ENCODE measurements at places on chromosomes 5 and 9.
A peak's percentile ranks its signal among the peaks of the same experiment; 100 is the strongest.

- DNase-seq: no peak
Observed at GRCh38 chr9:114027159-114027862, 50.8 kb downstream of the AMBP start.

- DNase-seq: peak; percentile 16
Observed at GRCh38 chr9:91948597-91949391, 1.2 kb downstream of the ROR2 start.

GRCh38 chr9:136031741-136032730 is 63.1 kb downstream of the NACC2 start:
- no peak for DNase-seq

DNA sequence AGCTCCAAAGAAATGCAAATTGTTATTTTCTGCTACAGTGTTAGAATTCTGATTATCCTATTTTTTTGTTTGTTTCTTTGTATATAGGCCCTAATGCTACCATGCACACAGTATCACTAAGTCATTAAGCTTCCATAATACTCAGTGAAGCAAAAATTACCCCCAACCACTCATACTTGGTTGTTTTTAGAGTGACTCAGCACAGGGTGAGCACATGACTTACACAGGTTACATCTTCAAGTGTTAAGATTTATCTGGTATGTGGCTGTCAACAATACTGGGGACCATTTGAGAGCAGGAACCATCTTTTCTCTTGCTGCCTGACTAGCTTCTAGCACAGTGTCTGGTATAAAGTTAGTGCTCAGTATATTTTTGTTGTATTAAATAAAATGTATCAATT is 255.8 kb upstream of the SLC24A2 start:
- DNase-seq: no peak

GRCh38 chr5:88825584-88826315 is 57.2 kb downstream of the MEF2C start:
- DNase-seq: no peak

DNA sequence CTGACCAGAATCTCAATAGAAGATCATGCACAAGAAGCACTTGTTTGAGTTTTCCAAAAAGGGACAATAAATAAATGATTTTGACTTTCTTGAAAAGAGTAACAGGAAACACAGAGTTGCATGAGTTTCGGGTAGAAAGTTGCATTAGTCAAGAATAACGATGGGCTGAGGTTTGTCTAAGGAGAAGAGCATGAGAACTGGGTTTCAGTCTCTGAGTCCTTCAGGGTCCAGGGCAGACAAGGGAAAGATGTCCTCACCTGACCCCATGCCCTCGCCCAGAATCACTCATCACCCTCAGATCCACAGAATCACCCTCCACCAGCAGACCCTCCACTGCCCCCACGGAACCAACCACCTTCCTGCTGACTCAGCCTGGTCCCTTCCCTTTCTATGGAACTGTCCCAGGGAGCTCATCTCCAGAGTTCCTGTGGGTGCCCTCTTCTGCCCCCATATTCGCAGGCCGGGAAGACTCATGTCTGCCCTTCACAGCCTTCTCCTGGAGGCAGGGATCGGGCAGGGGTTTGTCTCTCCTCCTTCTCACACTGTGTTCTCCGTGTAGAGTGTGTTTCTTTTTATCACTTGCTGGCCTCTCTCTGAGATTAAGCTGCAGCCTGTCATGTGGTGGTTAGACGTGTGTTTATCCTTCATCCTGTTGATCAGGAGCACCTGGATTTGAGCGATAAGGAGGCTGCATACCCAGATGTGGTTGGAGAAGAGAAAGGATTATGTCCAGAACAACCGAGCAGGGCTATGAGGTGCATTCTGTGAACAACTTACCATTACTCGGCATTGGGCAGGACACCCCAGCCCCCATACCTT is 442.6 kb downstream of the MAT2B start:
- no peak for DNase-seq

DNA sequence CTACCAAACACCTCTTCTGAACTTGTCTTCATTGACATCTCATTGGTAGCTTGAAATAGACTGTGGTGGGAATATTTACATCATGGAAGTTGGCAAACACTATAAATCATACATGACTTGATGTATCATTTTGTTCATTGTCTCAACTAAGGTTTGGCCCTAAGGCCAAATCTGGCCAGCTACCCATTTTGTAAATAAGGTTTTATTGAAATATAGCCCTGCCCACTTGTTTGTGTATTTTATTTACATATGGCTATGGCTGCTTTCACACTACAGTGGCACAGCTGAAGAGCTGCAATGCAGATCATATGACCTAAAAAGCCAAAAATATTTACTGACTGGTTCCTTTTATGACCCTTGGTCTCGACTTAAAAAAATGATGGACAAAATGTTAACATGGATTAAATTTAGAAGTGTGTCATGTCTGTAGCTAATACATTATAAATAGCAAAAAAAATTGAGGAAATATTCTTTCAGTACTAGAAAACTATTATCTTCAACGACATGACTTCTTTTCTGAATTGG is 22.1 kb downstream of the FAM240B start:
- DNase-seq: peak; percentile 11

- no peak for DNase-seq
Observed at GRCh38 chr5:90612919-90613318, 54.3 kb downstream of the ADGRV1 start.

- DNase-seq: peak; percentile 29
Observed at GRCh38 chr9:132622159-132622558, 39.8 kb downstream of the BARHL1 start.

DNA sequence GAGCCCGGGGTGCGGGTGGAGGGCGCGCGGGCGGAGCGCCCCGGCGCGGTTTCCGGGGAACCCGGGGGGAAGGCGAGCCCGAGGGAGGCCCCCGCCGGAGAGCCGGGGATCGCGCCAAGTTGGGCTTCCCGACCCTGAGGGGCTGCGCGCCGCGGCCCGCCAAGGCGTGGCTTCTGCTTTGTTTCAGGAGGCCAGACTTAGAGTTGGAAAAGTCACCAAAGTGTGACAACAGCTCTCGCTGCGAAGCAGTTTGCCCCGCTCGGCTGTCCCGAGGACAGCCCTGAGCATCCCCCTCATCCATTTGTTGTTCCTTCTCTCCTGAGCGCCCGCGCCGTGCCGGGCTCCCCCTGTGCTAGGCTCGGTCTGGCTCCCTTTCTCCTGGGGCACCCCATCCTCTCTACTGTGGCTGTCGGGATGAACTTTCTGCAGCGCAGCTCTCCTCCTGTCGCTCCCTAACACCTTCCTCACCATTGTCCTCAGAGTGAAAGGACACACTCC is 410 bp downstream of the GLIPR2 start:
- DNase-seq: peak; percentile 19

GRCh38 chr5:167702014-167702413 is 589.4 kb upstream of the WWC1 start:
- DNase-seq: no peak

DNA sequence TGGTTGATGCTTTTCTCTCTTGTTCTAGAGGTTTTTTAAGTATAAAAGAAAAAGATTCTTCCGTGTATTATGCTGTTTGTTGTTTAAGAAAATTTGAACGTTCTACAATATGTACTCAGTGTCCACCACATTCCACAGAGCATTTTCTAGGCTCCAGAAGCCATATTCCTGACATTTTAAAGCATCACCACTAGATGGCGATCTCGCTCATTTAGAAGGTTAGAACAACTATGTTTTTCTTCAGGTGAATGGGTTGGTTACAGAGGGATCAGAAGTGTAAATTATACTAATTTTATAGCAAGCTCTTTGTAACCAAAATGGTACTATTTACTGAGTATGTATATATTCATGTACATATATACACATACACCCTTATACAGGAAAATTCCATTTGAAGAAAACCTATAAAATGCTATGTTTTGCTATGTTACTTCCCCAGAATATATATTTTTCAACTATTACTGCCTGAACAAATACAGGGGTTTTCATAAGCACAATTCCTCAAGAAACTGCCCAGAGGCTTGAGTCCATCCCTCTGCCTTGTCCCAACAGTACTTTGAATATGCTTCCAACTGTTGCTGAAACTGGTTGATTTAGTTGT is 284.3 kb downstream of the CCDC171 start:
- peak; percentile 79 for DNase-seq

DNA sequence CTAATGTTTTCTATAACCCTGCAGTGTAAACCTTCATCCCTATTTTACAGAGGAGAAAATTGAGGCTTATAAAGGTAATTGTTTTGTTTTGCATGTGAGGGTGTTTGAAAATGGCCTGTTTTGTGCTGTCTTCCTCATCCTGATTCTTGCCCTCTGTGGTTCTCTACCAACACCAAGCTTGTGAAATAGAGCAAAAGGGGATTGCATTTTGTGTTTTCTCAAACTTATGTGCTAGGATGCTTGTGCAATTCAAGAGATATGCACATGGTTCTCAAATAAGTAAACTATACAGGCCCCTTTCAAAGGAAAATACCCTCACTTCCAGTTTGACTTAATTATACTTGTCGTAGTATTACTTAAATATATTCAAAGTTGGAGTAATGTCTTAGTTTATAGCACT is 17.2 kb downstream of the PAM start:
- no peak for DNase-seq

DNA sequence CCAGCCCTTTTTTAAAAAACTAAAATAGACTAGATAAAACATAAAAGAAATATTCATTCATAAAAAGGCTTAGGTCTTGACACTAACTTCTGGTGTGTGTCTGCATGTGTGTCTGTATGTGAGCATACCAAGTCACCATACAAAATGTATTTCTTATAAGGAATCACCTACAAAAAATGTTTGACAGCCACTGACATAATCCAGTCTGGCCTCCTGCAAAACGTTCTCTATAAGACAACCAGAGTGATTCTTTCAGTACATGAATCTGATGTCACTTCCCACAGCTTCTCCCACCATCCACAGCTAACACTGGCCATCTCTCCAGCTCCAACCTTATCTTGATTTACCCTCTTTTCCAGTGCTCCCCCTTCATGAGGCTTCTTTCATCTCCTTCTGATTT is 192.3 kb downstream of the TLE1 start:
- DNase-seq: no peak

Measured in NCI-H1092 treated with DMSO at 0.1 percent for 48 hours (cell line).